CD4-positive, CD25-positive, alpha-beta regulatory T cell (primary cell): ENCODE measurements at places on chromosomes 4 and X. TPM values are rescaled to one million over a fixed set of nuclear protein-coding genes. Genes with fewer than 3 reads are reported as not detected.

The MAB21L2 gene
- polyA plus RNA-seq = not detected

The CUL4B gene
- polyA plus RNA-seq = 25.7 TPM

The ASB12 gene
- not detected for polyA plus RNA-seq

The YTHDC1 gene
- 27.1 TPM for polyA plus RNA-seq

The GDPD2 gene
- polyA plus RNA-seq = not detected

The UGT2B17 gene
- polyA plus RNA-seq = not detected

The TRO gene
- polyA plus RNA-seq = 0.44 TPM

The NDP gene
- not detected for polyA plus RNA-seq

The FDCSP gene
- polyA plus RNA-seq = not detected

The PTCHD1 gene
- polyA plus RNA-seq = not detected

The GSX2 gene
- polyA plus RNA-seq = not detected

The GAGE12H gene
- polyA plus RNA-seq = not detected

The ERCC6L gene
- 0.69 TPM for polyA plus RNA-seq

The NHS gene
- polyA plus RNA-seq = 0.03 TPM

The GRIA2 gene
- polyA plus RNA-seq = not detected

The SOWAHD gene
- 0.49 TPM for polyA plus RNA-seq

The TACR3 gene
- polyA plus RNA-seq = not detected

The DCLK2 gene
- polyA plus RNA-seq = not detected

The MUC7 gene
- polyA plus RNA-seq = not detected

The DDIT4L gene
- polyA plus RNA-seq = not detected

The TRPC5OS gene
- polyA plus RNA-seq = not detected

The RAB9A gene
- polyA plus RNA-seq = 25.0 TPM

The GABRE gene
- not detected for polyA plus RNA-seq

The GPR78 gene
- not detected for polyA plus RNA-seq

The PDLIM5 gene
- 48.9 TPM for polyA plus RNA-seq

The ARSJ gene
- polyA plus RNA-seq = not detected

The CAPN6 gene
- polyA plus RNA-seq = not detected

The CFP gene
- 6.2 TPM for polyA plus RNA-seq

The PPBP gene
- polyA plus RNA-seq = not detected

The RHOXF2B gene
- not detected for polyA plus RNA-seq

The SPANXC gene
- polyA plus RNA-seq = not detected

The POF1B gene
- polyA plus RNA-seq = 0.44 TPM

The ASMT gene
- polyA plus RNA-seq = not detected

The PAGE2B gene
- not detected for polyA plus RNA-seq

The SPATA4 gene
- polyA plus RNA-seq = not detected

The PSAPL1 gene
- polyA plus RNA-seq = not detected

The ARMCX1 gene
- 0.18 TPM for polyA plus RNA-seq

The VEGFC gene
- polyA plus RNA-seq = not detected

The MAGED1 gene
- polyA plus RNA-seq = 34.8 TPM

The ADGRG2 gene
- polyA plus RNA-seq = not detected

The TMEM31 gene
- polyA plus RNA-seq = not detected

The SEC24B gene
- 18.5 TPM for polyA plus RNA-seq

The GTPBP6 gene
- polyA plus RNA-seq = 29.7 TPM

The SEPTIN6 gene
- 201 TPM for polyA plus RNA-seq

The USP17L15 gene
- not detected for polyA plus RNA-seq

The LDOC1 gene
- polyA plus RNA-seq = 21.2 TPM

The SHISA3 gene
- polyA plus RNA-seq = not detected

The CYLC1 gene
- polyA plus RNA-seq = not detected

The MAGED4B gene
- 0.69 TPM for polyA plus RNA-seq

The MAP9 gene
- 1.7 TPM for polyA plus RNA-seq

The MAGEA4 gene
- polyA plus RNA-seq = not detected

The USP26 gene
- not detected for polyA plus RNA-seq

The UGT2B11 gene
- not detected for polyA plus RNA-seq

The NAP1L2 gene
- polyA plus RNA-seq = 4.2 TPM

The IL1RAPL1 gene
- not detected for polyA plus RNA-seq

The CPE gene
- 1.6 TPM for polyA plus RNA-seq
